ENCODE measurements at places on chromosomes 3 and 15.

DNA sequence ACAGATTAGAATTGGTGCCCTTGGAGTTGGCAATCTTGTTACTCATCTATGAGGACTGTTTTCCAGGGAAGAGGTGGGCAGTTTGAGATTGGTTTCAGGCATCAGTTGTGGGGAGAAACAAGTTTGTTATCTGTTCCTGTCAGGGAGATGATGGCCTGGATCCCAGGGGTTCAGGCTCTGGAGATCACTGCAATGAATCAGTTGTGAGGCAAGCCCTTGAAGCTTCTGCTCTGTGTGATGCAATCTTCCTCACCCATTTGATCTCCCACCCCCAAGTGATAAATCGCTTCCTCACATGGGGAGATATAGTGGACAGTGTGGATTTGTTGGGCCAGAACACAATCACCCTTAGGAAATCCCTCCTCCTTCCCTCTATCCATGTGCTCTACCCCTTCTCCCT is 276.6 kb upstream of the LRTM1 start:
- DNase-seq: no peak

DNA sequence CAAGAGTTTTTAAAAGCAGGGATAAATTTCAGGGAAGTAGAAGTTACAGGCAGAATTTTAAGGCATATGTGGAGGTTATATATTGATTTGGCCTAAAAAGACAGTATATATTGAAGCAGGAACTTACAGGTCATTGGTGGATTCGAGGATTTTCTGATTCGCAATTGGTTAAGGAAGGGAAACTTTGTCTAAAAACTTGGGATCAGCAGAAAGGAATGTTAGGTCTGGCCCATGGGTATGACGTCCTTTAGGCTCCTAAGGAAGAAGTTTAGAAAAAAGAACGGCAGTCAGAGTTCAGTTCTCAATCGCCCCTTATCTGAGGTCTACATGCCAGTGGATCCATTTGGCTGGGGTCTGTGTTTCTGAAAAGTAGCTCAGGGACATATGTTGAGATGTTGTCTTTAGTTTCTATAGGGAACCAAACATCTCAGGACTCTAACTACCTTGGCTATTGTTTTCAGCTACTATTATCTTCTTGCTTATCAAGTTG is 33.2 kb upstream of the ACP3 start:
- DNase-seq: no peak

DNA sequence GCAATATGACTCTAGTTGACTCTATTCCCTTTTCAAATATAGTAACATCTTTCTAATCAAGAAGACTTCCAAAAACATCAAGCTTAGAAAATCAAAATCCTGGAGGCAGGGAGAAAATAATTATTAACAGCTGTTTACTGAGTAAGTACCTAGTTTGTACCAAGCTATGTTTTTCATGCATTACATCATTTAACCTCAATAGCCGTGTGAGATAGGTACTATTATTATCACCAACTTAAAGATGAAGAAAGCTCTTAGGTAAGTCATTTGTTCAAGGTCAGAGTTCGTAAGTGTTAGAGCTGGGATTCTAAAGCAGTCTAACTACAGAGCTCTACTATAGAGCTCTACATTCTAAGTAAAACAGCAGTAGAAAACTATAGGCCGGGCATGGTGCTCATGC is 41.6 kb downstream of the GSK3B start:
- DNase-seq: no peak

DNA sequence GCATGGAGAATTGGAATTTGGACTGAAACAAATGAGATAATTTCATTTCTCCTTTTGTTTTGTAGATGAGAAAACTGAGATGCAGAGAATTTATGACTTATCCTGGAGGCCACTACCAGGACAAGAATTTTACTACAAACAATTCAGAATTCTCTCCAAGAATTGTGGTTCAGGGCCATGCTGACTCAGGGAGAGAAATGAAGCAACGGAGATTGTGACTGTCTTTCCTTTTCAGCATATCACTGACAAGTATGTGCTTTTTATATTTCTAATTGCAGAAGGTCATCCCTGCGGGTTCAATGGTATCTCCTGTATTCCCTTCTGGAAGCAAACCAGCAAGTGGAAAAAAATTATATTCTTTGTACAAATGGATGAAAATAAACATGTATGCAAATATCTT is 170.8 kb upstream of the MITF start:
- no peak for DNase-seq

- DNase-seq: no peak
These were observed 18.1 kb upstream of the C3orf38 start for GRCh38 chr3:88131695-88132094.

DNA sequence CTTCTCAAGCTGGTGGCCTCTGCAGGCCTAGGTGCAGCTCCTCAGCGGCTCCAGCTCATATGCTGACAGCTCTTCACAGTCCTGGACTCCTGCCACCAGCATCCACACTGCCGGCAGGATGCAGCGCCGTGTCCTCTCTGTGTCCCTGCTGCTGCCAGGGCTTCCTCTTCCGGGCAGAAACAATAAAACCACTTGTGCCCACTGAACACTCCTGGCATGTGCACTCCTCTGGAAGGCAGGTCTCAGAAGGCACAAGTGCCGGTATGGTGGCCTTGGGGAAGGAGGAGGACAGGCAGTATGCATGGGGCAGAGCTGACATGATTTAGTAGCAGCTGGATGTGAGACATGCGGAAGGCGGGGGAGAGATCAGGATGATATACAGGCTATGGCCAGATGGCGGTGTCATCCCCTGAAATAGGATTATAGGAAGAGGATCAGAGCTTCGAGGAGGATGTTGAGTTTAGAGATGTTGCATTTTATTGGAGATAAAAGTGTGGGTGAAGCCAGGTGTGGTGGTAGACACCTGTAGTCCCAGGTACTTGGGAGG is 7.5 kb upstream of the MAN2A2 start:
- no peak for DNase-seq

GRCh38 chr15:68424754-68425390 is 7.1 kb downstream of the ITGA11 start:
- DNase-seq: no peak

DNA sequence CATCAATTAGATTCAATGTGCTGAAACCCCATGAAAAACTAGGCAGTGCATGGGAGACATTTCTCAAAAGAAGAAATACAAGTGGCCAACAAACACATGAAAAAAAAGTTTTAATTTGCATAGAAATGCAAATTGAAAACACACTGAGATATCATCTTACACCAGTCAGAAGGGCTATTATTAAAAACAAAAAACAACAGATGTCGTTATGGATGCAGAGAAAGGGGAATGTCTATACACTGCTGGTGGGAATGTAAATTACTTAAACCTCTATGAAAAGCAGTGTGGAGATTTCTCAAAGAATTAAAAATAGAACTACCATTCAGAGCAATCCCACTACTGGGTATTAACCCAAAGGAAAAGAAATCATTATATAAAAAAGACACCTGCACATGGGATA is 98.7 kb downstream of the CCNL1 start:
- DNase-seq: no peak

DNA sequence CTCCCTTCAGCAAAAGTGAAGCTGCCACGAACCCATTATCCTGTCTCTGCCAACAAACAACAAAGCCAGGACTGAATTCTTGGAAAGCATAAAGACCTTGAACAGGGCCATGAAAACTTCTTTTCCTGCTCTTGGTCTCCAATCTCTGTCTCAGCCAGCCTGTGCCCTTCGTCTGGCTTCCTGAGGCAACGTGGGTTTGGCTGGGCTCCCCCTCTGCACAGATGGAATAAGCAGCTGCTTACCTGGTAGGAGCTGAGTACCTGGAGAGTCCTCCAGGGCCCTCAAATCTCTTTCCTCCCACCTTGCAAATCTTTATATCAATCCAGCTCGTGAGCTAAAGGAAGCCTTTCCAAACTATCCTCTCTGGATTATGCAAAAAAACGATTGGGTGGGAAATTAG is 97.6 kb upstream of the PSMD6 start:
- DNase-seq: no peak

Data from activated T-cell treated with anti-CD3 and anti-CD28 coated beads for 48 hours (primary cell).